ENCODE measurements at places on chromosomes 5 and 9.
A peak's percentile ranks its signal among the peaks of the same experiment; 100 is the strongest.

GRCh38 chr9:27247756-27248155 is 49.2 kb downstream of the EQTN start:
- DNase-seq, result no peak

DNA sequence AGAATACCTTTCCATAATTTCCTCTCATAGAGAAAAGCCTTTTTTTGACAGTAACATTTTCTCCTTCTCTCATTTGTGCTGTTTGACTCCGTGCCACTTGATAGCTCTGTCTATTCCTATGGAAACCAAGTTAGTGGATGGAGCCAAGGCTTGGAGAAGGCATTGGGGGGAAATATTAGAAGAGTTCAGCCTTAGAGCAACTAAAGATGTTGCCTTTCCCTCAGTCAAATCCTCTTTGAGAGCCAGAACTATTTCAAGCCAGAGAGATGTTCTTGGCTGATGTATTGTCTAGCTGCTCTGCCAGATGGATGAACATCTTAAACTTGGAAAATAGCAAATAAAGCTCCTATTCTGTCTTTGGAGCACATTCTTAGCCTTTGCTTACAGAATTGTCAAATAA is 112.4 kb downstream of the INVS start:
- no peak for DNase-seq

DNA sequence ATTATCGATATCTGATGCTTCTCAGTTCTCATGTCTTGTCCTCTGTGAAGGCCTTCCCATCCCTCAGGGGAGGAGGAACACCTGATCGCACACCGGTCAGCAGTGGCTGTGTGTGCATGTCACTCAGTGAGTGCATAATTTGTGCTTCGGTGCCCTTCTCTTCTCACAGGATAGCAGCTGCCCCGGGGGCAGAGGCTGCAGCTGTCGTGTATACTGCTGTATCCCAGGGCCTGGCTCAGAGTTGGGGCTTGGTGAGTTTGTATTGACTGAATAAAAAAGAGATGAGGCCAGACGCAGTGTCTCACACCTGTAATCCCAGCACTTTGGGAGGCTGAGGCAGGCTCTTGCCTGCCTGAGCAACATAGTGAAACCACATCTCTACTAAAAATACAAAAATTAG is 49.7 kb upstream of the NCS1 start:
- DNase-seq, result no peak

DNA sequence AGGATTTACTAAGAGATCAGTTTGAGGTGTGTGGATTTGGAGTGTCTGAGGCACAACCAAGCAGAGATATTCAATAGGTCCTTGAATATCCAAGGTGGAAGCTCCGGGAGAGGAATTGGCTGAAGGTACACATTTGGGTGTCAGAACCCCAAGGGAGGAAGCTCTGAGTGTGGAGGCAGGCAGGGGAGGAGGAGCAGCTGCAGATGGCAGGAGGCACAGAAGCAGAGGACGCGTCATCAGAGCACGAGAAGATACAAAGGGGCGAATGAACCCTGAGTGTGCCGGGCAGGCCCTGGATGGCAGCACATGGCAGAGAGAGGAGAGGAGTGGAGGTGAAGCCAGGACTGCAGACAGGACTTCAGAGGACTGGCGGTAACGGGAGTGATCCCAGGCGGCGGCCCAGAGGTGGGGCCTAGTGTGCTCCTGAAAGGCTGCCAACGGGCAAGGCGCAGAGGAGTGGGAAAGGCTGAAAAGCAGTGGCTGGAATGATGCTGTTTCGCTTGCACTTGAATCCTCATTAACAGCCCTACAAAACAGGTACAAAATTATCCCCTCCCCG is 179.8 kb downstream of the FANCC start:
- no peak for DNase-seq

DNA sequence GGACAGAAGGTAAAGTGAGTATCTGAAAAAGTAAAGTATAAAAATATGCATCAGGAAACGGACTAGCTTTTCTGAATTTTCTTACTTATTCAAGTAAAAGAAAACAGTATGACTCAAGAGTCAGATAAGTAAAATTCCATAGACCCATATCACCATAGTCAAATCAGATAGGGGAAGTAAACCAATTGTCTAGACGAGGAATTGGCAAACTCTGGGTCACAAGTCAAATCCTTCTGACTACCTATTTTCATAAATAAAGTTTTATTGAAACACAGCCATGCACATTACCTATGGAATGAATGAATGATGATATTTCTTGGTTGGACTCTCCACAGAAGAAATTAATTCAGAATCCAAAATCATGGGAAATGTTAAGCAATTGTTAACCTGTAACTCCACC is 59.1 kb upstream of the TMC1 start:
- no peak for DNase-seq

- DNase-seq, result no peak
Measured at GRCh38 chr5:107519900-107520354, 150.8 kb downstream of the EFNA5 start.

DNA sequence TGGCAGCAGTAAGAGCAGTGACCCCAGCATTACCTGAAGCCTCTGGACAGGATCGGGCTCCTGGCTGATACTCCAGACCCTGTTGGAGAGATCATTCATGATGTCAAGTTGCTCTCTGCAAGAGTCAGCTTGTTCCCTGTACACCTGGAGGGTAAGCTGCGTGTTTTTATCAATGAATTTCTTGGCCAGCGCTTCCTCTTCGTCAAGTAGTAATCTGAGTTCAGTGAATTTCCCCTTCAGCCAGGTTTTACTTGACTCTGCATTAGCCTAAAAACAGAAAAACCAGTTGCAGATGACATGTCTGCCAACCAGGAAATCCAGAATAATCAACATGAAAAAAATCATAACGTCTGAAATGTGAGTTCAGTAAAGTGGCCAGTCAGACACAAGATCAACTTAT is 19.1 kb downstream of the TRIM14 start:
- peak; percentile 56 for DNase-seq

DNA sequence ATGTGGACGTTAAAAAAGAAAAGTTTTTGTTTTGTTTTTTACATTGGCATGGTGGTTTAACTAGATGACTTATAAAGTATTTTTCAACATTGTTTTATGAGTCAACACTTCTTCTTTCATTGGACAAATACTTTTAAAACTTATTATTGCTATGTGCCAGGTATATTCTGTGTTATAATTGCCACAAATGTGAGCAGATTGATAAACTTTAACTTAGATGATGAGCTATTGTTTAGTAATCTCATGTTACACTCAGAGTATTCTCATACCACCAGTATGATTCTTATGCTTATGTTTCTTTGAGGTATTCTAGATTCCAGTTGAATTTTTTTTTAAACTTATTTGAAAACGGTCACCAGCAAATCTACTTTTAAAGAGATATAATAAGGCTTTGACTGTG is 60.3 kb downstream of the RASA1 start:
- no peak for DNase-seq

- DNase-seq, result no peak
Measured at GRCh38 chr5:83375049-83375745, 96.3 kb upstream of the VCAN start.

- no peak for DNase-seq
Measured at GRCh38 chr5:15008921-15009320, 137.3 kb upstream of the ANKH start.

- DNase-seq, result no peak
Measured at GRCh38 chr5:145787996-145788395, 47.1 kb downstream of the PRELID2 start.

- no peak for DNase-seq
Measured at GRCh38 chr9:122011818-122012498, 81.2 kb downstream of the TTLL11 start.

GRCh38 chr5:21432646-21433045 is 1420.5 kb downstream of the CDH12 start:
- no peak for DNase-seq

DNA sequence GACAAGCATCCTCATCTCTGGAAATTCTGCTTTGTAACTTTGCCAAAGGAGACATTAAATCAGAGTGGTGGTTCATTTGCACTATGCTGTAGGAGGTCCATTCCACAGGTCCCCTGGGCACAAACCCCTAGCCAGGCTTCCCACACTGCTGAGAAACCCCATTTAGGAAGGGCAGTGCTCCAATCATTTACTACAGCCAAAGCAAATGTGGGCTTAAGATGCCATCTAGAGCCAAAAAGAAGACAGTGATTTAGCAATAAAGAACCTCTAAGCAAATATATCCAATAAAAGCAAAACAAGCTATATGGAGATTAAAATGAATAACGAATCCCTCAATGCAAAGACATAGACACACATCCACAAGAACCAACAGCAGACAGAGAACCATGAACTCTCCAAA is 129.0 kb upstream of the ALDH1B1 start:
- DNase-seq, result no peak

DNA sequence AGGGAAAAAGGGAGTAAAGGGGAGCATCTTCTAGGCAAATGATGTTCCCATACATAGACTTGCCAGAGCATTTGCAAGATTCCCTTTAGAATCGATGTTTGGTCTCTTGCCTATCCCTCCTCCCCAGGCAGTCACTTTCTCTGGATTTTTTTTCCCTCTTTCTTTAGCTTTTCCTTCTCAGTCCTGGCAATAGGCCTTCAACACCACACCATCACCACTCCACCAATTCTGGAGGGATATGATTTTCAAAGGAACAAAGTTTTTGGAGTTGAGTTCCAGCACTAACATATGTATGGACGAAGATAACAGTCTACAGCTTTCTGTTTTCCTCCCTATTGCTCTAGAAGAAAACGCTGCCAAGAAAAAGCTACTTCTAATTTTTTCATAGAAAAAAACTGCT is 377.4 kb downstream of the PDE4D start:
- no peak for DNase-seq

DNA sequence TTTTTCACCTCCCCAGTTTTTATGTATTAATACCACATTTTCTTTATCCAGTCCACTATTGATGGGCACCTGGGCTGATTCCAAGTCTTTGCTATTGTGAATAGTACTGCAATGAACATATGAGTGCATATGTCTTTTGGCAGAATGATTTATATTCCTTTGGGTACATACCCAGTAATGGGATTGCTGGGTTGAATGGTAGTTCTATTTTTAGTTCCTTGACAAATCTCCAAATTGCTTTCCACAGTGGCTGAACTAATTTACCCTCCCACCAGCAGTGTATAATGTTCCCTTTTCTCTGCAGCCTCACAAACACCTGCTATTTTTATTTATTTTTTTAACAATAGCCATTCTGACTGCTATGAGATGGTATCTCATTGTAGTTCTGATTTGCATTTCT is 340.2 kb downstream of the ADAMTS6 start:
- DNase-seq, result no peak

DNA sequence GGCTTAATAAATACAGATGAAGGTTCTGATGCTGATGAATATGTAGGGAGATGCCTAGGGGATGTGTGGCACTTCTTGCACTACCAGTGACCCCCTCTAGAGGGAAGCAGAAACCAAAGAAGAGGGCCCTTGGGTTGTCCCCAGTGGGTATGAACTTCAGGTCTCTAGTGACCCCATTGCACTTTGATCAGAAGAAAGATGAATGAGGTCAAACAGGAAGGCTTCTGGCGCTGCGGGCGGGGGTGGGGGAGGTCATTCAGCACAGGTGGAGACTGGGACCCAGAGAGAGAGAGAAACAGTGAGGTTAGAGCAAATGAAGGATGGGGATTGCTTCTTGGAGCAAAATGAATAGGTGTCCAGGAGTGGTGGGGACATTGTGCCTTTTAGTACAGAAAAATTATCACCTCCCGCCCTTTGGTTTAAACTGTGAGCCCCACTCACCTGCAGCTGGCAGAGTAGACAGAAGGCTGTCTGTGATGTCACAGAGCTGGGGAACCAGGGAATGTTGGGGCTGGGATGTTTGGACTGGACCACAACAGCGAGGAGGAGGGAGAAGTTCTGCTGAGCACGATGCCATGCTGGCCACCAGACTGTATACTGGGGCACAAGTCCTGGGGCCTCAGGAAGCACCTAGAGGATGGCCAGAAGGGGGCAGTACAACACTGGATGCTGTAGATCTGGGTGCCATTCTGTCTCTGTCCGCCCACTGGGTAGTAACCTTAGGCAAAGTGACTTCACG is at the start of gene TEX48:
TEX48 (minus strand) TSS at position 599 of the 739 bp plus-strand sequence. CDS start 10,469 bp downstream, outside the sequence.
- peak; percentile 86 for DNase-seq

GRCh38 chr5:6043491-6044310 is 334.6 kb downstream of the MED10 start:
- DNase-seq, result no peak

DNA sequence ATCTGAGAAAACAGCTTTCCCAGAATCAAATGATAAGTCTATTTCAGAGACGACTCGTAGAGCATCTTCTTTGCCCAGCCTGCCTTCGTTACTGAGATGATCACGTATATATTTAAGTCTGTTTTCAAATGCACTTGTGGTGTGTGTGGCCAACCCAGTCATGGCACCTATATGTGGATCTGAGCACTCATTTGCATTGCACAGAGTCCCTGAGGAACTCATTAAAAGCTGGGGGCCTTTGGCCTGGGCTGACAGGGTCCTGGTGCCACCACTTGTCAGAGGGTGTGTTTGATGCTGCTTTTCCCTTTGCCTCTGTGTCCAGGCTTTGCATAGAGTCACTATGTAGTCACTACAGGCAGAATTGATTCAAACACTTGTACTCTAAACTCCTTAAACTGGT is 17.4 kb upstream of the DMRT3 start:
- DNase-seq, result no peak

GRCh38 chr9:132945186-132946130 is 1.0 kb upstream of the TSC1 start:
- no peak for DNase-seq

GRCh38 chr5:135194573-135195269 is 160.7 kb upstream of the PITX1 start:
- no peak for DNase-seq

DNA sequence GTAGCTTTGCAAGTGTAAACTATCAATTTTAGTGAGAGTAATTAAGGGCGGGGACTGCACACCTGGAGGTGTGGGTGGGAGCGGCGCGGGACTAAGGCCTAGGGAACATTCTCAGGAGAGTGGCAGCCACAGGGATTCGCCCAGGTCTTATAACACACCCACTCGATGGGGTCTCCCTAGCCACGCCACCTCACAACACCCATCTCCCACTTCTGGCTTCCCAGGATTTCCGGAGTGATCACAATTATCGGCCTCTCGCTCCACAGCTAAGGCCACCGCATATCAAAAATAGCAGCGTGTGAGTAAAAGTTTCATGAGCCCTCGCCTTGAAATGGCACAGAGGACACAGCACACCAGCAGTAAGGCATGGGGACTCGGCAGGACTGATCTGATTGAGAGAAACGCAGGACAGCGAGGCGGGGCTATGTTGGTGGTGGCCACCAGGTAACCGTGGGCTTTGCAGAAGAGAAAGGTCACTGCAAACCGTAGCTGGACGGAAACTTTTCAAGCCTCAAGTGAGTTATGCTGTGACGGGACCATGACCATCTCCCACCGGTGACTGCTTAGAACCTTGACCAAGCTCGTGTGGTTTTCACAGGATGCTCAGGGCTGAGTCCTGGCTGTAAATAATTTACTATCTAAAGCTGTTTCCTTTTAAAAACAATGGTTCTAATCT is 1.1 kb upstream of the LPAR1 start:
- no peak for DNase-seq

- no peak for DNase-seq
Measured at GRCh38 chr9:79551994-79552393, 19.8 kb upstream of the TLE4 start.
